Memory B cell (primary cell): ENCODE measurements at places on chromosomes 7 and 10.

DNA sequence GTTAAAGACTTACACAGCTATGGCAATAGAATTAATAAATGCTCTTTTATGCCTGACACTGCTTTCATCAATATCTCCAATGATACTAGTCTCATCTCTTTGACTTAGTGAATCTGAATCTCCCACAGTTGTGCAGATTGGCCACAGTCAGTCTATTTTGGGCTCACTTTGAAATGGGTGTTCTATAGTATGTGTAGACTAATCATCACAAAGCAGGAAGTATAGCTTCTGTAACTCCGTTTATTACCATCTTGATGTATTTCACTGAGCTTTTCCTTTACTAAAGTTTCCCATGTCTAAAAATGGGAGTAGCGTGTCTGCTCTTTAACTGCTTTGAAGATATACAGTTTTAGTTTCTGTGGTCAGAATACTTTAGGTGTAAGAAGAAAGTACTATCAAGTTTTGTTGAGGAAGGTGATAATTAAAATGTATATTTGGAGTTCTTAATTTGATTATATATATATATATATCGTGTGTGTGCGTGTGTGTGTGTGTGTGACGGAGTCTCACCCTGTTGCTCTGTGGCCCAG is 70.1 kb downstream of the ST7 start:
- DNase-seq, result no peak
- no peaks in the 10 kb centered on the region for H3K36me3 ChIP-seq
- peaks cover 6% of the 10 kb centered on the region for H3K4me1 ChIP-seq
- no peaks in the 10 kb centered on the region for H3K27me3 ChIP-seq
- H3K4me3 ChIP-seq, result no peak overlapping the region
- peak overlapping the region; percentile 61 for H3K27ac ChIP-seq

DNA sequence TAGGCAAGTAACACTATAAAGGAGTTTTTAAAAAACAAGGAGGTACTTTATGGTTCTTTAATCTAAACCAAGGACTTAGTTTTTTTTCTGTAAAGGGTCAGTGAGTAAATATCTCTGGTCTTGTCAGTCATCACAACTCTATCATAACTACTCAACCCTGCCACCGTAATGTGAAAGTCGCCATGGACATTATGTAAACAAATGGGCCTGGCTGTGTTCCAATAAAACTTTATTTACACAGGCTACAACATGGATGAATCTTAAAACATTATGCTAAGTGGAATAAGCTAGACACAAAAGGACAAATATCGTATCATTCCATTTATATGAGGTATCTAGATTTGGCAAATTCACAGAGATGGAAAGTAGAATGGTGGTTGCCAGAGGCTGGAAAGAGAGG is 60.8 kb upstream of the SP4 start:
- DNase-seq, result no peak
- no peak overlapping the region for H3K27ac ChIP-seq
- H3K27me3 ChIP-seq, result no peaks in the 10 kb centered on the region

DNA sequence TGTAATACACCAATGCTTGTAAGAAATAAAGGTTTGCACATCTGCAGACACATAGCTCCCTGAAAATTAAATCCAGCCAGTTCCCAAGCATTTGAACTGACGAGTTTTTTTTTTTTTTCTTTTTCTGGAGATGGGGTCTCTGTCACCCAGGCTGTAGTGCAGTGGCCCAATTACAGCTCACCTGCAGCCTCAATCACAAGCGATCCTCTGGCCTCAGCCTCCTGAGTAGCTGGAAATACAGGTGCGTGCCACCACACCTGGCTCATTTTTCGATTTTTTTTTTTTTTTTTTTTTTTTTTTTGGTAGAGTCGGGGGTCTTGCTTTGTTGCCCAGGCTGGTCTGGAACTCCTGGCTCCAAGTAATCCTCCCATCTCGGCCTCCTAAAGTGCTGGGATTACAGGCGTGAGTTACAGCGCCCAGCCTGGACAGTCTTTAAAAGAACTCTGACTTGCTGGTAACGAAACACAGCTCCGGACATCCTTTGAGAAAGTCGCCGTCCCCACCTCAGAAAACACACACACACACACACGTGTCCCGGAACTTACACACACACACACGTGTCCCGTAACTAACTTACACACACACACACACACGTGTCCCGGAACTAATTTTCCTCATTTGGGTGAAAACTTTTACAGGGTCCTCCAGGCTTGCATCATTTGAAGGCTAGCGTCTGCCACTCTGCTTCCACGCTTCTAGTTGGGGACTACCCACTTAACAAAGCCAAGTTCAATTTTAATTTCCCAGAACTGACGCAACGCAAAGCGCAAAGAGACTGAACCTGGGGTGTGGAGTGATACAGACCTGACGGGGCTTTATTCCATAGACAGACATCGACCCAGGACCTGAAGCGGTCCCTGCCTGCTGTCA is 18.6 kb downstream of the OCM2 start:
- H3K4me1 ChIP-seq, result peaks cover 7% of the 10 kb centered on the region
- H3K36me3 ChIP-seq, result peaks cover 14% of the 10 kb centered on the region
- H3K27me3 ChIP-seq, result no peaks in the 10 kb centered on the region

DNA sequence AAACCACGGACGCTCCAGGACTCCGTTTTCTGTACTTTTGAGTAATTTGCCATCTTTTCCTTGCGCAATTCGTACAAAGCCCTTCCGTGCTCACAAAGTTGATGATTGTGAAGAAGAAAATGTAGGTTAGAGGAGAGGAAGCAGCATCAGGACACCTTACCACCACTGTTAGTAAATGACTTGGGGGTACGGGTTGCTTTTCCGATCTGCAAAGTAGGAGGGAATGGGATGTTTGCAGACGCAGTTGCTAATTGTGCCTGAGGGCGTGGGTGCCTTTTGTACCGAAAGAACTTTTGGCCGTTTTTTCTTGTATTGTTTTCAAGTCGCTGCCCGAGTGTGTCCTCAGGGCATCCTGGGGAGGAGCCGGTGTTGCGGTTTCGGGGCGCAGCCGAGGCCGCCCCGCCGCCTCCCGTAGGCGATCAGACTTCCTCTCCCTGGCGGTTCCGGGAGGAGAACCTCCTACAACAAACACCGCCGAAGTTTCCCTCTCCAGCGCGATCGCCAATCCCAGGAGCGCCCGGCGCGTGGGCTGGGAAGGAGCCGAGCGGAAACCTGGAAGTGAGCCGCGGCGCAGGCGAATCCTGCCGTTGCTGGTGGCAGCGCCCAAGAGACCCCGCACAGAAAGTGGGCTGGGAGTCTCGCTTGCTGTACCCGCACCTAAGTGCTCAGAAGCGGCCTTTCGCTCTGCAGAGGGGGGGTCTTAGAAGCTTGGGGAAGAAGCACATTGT is 1.0 kb downstream of the PRR15 start:
- peaks cover 34% of the 10 kb centered on the region for H3K27me3 ChIP-seq
- DNase-seq, result no peak
- no peak overlapping the region for H3K27ac ChIP-seq
- peak overlapping the region; percentile 76 for H3K4me3 ChIP-seq

- H3K4me1 ChIP-seq, result no peaks in the 10 kb centered on the region
- H3K27ac ChIP-seq, result no peak overlapping the region
- H3K27me3 ChIP-seq, result peaks cover 29% of the 10 kb centered on the region
- H3K4me3 ChIP-seq, result no peak overlapping the region
- peaks cover 3% of the 10 kb centered on the region for H3K36me3 ChIP-seq
- DNase-seq, result no peak
These were observed 87.4 kb downstream of the RAMP3 start for GRCh38 chr7:45244981-45245380.

- no peak for DNase-seq
- peaks cover 6% of the 10 kb centered on the region for H3K36me3 ChIP-seq
- peaks cover 19% of the 10 kb centered on the region for H3K4me1 ChIP-seq
- peak overlapping the region; percentile 42 for H3K27ac ChIP-seq
- H3K4me3 ChIP-seq, result no peak overlapping the region
These were observed 10.2 kb downstream of the KBTBD2 start for GRCh38 chr7:32881074-32881982.

- no peaks in the 10 kb centered on the region for H3K27me3 ChIP-seq
- no peak overlapping the region for H3K27ac ChIP-seq
- H3K4me1 ChIP-seq, result peaks cover 4% of the 10 kb centered on the region
These were observed 95.7 kb downstream of the CPED1 start for GRCh38 chr7:121084256-121084655.

DNA sequence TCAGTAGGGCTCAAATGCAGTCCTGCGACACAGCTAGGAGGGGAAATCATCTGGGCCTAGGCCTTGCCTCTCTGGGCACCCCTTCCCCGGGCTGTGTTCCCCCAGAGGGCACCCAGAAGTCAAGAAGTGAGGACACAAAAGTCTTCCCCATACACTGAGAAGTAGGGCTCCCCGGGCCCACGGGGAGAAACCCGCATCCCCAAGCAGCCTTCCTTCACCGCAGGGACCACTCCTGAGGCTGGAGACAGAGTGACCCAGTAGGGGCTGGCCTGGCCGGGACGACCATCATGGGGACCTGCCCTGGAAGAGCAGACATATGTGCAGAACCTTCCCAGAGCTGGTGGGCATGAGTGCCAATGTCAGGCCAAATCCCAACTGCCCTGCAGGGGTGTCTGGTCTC is 163.5 kb downstream of the GFRA1 start:
- no peaks in the 10 kb centered on the region for H3K36me3 ChIP-seq
- H3K4me1 ChIP-seq, result no peaks in the 10 kb centered on the region
- no peaks in the 10 kb centered on the region for H3K27me3 ChIP-seq
- H3K27ac ChIP-seq, result no peak overlapping the region
- no peak for DNase-seq
- H3K4me3 ChIP-seq, result no peak overlapping the region

DNA sequence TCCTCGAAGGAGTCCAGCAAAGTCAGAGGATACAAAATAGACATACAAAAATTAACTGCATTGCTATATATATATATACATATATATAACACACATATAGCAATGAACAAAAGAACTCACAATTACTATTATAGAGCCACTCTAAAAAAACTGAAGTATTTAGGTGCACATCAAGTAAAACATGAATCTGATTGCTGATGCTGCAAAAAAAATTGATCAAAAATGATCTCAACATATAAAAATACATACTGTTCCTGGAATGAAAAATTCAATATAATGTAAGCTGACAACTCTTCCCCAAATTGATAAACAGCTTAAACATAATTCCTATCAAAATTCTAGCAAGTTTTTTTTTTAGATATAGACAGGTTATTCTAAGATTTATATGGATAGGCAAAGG is 126.8 kb downstream of the ALOX5 start:
- no peak for DNase-seq
- no peaks in the 10 kb centered on the region for H3K27me3 ChIP-seq
- no peak overlapping the region for H3K27ac ChIP-seq
- H3K4me3 ChIP-seq, result no peak overlapping the region
- peaks cover 20% of the 10 kb centered on the region for H3K36me3 ChIP-seq
- H3K4me1 ChIP-seq, result peaks cover 18% of the 10 kb centered on the region

GRCh38 chr7:37363536-37364491 is 84.8 kb downstream of the ELMO1 start:
- peaks cover 6% of the 10 kb centered on the region for H3K36me3 ChIP-seq
- no peak overlapping the region for H3K4me3 ChIP-seq
- peak overlapping the region; percentile 22 for H3K27ac ChIP-seq
- peaks cover 28% of the 10 kb centered on the region for H3K4me1 ChIP-seq
- DNase-seq, result no peak

- H3K36me3 ChIP-seq, result no peaks in the 10 kb centered on the region
- H3K4me3 ChIP-seq, result no peak overlapping the region
- no peak overlapping the region for H3K27ac ChIP-seq
- DNase-seq, result no peak
These were observed 546.4 kb upstream of the FZD8 start for GRCh38 chr10:36188461-36188860.

GRCh38 chr7:75847707-75848106 is 31.1 kb upstream of the RHBDD2 start:
- no peak for DNase-seq
- peaks cover 5% of the 10 kb centered on the region for H3K4me1 ChIP-seq
- no peaks in the 10 kb centered on the region for H3K27me3 ChIP-seq

DNA sequence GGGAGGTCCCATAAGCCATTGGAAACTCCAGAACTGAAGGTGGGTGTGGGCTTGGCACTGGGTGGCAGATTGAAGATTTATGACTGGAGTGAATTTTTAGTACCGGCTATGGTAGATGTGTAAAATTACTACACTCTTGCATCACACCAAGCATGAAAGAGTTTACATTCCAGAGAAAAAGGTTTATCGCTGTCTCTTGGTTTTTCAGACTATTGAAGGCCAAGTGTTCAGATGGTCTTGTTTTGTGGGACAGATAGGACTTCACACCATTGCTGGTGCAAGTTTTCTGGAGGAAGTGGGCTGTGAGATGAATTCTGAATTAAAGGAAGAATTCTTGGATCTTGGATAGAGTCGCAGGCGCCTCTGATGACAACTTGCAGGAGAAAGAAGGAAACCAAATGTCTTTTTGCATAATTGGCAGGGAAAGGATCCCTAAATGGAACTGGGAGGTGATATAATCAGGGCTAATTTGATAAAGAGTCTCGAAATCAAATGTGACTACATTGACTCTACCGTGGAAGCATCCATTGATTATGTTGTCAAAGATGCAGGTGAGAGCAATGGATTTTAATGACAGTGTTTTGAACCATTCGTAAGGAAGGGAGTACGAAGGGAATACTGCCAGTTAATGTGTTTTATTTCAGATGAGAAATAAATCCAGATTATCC is 14.2 kb upstream of the NMT2 start:
- peaks cover 3% of the 10 kb centered on the region for H3K27me3 ChIP-seq
- H3K27ac ChIP-seq, result no peak overlapping the region
- peaks cover 5% of the 10 kb centered on the region for H3K4me1 ChIP-seq
- no peak overlapping the region for H3K4me3 ChIP-seq
- DNase-seq, result no peak

DNA sequence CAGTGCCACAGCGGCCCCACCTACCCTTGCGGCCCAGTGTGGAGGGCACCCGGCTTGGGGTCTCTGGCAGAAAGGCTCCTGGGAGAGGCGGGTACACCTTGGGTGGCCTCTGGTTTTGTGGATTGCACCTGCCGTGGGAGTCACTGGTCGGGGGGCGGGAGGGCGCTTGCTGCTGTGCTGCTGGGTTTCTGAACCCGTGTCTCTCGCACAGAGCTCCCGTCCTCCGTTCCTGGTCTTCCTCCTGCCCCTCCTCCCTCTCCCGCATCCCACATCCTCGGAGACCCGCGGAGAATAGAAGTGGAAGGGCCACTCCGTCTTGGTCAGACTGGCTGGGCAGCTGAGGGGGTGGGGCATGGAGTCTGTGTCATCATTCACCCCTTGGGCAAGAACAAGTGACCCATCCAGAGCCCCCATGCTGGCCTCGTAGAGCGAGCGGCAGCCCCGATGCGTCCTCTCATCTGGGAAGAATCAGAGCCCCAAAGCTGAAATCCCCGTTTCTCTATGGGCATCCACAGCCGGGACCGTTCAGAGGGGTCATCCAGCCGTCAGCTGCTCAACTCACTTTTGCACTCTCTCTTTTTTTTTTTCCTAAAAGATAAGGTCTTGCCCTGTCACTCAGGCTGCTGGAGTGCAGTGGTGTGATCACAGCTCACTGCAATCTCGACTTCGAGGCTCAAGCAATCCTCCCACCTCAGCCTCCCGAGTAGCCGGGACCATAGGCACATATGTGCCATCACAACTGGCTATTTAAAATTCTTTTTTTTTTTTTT is 4.0 kb downstream of the MAFK start:
- peaks cover 4% of the 10 kb centered on the region for H3K36me3 ChIP-seq
- H3K27ac ChIP-seq, result peak overlapping the region; percentile 92
- no peak overlapping the region for H3K4me3 ChIP-seq

- DNase-seq, result no peak
- H3K4me3 ChIP-seq, result no peak overlapping the region
These were observed 123.7 kb upstream of the FAM3C start for GRCh38 chr7:121519548-121520521.
